ENCODE measurements at places on chromosomes 7 and 10.

- DNase-seq, result no peak
These were observed 132.8 kb downstream of the SUGCT start for GRCh38 chr7:40267583-40267982.

- no peak for DNase-seq
These were observed 3.9 kb downstream of the CASD1 start for GRCh38 chr7:94513565-94513860.

DNA sequence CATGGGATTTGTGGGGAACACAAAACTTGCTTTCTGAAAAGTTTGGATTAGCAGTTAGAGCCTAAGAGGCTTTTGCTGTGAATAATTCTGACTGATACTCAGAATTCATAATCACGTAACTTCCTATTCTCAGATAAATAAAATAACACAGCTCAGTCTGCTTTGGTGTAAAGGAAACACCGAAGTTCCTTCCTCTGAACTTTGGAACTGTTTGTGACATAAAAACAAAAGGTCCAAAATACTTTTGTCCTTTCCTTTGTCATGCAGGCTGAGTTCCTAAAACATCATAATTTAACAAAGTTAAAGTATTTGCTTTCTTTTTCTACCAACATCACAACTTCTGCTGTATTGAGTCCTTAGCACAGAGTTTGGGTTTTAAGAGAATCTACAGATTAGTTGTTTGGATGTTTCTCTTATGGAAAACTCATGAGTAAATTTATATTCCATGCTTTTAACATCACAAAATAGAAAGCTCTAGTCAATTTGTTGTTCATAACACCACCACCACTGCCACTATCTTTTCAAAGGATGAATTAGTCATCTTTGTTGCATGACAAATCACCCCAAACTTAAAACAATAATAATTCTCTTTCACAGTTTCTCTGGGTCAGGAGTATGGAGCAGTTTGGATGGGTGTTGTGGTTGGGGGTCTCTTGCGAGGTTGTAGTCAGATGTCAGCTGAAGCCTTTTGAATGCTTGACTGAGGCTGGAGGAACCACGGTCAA lies 123.4 kb downstream of the REEP3 start:
- DNase-seq, result no peak

DNA sequence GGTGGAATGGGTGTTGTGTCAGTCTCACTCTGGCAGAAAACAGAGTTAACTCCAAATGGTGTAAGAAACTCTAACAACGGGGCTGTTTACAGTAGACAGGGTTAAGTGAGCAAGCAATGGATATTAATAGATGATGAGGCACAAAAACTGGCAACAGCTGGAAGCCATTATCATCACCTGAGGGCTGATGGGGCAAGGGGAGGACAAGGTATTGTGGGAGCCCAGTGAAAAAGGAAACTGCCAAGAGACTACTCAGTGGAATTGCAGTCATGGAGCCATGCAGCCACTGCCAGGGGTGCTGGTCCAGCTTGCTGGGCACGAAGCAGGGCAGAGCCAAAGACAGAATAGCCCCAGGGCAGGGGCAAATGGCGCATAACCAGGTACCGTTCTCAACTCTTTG lies 260.7 kb downstream of the BICC1 start:
- DNase-seq, result no peak

GRCh38 chr7:55172881-55173609 lies 154.2 kb downstream of the EGFR start:
- DNase-seq, result no peak

GRCh38 chr7:36639826-36640225 lies 84.5 kb downstream of the AOAH start:
- DNase-seq, result peak; percentile 76

DNA sequence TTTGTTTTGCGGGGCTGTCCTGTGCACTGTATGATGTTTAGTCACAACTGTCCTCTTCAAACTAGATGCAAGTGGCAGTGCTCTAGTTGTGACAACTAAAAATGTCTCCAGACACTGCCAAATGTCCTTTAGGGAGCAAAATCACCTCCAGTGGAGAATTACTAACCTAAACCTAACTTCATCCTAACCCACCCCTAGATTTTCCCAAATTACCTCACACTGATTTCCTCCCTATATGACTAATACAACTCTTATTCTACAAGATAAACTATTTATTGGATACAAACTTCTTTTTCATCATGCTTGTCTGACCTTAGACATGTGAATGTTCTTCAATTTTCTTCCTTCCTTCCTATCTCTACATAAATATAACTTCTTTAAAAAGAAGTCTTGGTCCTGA lies 26.4 kb downstream of the PNPLA8 start:
- no peak for DNase-seq

DNA sequence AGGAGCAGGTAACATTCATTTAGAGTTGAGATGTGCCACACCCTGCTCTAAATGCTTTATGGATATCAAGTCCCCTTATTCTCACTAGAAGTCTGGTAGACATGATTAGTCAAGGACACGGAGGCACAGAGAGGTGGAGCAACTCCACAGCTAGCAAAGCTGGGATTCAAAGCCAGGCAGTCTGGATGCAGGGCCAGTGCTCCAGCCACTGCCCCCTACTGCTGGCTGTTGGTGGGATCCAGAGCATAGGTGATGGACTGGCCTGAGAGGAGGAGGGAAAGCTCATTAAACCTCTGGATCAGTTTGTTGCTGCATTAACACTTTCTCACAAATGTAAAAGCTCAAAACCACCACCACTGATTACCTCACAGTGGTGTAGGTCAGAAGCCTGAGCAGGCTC lies 22.6 kb upstream of the KBTBD2 start:
- DNase-seq, result no peak

DNA sequence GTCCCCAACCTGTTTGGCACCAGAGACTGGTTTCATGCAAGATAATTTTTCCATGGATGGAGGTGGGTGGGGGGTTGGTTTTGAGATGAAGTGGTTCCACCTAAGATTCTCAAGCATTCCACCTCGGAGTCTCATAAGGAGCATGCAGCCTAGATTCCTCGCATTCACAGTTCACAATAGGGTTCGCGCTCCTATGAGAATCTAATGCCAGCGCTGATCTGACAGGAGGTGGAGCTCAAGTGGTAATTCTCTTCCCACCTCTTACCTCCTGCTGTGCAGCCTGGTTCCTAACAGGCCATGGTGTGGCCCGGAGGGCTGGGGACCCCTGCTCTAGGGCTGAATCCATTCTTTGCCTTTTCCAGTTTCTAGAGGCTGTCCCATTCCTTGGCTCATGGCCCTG lies 19.1 kb upstream of the CDK1 start:
- DNase-seq, result no peak

DNA sequence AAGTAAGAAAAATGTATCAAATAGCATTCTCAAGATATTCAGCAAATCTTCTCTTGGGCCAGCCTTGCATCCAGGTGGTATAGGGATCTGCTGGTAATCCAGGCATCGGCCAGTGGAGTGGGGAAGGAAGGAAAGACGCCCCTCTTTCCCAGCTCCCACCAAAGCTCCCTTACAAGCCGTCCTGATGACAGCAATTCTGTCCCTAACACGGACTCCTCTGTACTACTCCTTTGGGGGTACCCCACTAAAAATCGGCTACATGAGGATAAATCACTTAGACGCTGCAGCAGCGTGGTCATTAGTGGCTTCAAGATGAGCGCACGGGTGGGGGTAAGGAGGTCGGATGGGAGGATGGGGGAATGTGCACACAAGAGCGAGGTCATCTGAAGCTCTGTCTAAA lies 24.7 kb upstream of the NUB1 start:
- no peak for DNase-seq

DNA sequence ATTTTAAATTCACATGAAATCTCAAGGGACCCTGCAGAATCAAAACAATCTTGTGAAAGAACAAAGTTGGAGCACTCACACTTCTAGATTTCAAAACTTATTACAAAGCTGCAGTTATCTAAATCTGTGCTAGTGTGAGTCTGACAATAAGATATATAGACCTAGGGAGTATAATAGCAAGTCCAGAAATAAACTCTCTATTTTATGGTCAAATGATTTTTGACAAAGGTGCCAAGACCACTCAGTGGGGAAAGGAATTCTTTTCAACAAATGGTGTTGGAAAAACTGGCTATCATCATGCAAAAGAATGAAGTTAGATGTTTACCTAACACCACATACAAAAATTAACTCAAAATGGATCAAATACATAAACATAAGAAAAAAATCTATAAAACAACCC lies 68.2 kb downstream of the TFEC start:
- DNase-seq, result no peak

GRCh38 chr10:3119796-3120459 lies 52.6 kb downstream of the PFKP start:
- no peak for DNase-seq
